ENCODE measurements at places on chromosomes 3 and 15. TPM values are rescaled to one million over a fixed set of nuclear protein-coding genes. Genes with fewer than 3 reads are reported as not detected.

Gene STRA6
- total RNA-seq, result not detected

Gene SLC28A2
- not detected for total RNA-seq

Gene SORD
- total RNA-seq, result 4.2 TPM

Gene ATP13A5
- total RNA-seq, result not detected

Gene TGM4
- not detected for total RNA-seq

Gene ELP6
- total RNA-seq, result 28.6 TPM

Gene IFT57
- 26.1 TPM for total RNA-seq

Gene ITIH1
- total RNA-seq, result not detected

Data from CD4-positive, alpha-beta memory T cell (primary cell).